T-cell (primary cell): ENCODE measurements at places on chromosomes 2 and 18.

DNA sequence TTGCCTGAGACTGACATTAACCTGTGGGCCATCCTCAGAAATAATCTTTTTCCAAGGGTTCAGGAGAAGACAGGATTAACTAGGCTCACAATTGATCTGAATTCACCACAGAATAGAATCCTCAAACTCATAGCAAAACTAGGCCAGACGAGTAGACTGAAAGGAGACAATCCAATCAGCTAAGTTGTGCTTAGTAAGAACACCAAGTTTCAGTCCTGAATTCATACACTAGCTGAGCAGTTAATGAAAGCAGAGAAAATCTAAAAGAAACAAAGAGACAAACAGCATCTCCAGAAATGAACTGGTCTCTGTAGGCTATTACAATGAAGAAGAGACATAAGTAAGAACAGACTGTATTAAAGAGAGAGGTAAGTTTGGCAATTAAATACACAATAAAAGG, 89.5 kb downstream of the GORASP2 start:
- no peak for DNase-seq

- no peak for DNase-seq
These were observed 56.9 kb upstream of the ID2 start for GRCh38 chr2:8624855-8625398.

GRCh38 chr2:126749537-126749936, 93.6 kb downstream of the GYPC start:
- no peak for DNase-seq

DNA sequence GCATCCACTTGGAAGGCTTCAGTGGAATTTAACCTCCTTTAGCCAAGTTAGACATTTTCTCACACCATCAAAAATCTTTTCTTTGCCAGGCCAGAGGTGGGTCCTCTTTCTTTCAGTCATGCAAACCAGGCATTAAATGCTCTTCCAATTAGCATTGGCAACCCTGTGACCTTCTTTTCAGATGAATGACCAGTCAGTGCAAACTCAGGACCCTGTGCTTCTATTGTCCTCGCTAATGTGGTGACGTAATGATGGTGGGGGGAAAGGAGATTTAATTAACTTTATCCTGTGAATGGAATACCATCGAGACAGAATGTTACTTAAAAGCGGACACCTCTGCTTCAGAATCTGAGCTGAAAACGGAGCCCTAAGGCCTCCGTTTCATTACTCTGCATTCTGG, 23.2 kb upstream of the STPG4 start:
- DNase-seq = no peak

DNA sequence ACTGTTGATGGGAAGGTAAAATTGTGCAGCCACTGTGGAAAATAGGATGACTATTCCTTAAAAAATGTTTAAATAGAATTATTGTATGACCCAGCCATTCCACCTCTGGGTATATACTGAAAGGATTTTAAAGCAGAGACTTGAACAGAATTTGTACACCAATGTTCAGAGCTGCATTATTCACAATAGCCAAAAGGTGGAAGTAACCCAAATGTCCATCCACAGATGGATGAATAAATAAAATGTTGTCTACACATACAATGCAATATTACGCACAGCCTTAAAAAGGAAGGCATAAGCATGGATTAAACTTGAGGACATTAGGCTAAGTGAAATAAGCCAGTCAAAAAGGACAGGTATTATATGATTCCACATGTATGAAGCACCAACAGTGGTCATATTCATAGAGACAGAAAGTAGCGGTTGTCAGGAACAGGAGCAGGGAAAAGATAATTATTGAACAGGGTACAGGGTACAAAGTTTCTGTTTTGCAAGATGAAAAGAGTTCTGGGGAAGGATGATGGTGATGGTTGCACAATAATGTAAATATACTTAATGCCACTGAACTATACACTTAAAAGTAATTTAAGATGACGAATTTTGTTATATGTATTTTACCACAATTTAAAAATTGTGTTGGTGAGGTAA, 39.4 kb downstream of the EVA1A start:
- DNase-seq = no peak

GRCh38 chr2:184589261-184589660, 9.1 kb upstream of the ZNF804A start:
- DNase-seq = no peak

DNA sequence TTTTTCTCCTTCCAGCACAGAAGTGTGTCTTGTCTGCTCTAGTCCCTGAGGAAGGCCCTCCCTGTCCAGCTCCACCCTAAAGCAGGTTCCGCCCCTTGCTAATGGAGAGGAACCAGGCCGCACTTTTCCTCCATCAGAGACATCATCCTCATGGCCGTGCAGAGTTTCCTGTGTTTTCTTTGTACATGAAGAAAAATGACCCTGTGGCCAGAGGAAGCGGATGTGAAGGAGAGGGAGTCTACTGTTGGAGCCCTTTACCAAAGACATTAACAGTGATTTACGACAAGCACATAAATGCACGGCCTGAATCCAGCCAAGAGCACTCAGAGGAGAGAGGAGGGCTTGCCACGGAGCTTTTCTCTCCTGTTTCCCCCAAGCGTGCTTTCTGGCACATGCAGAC, 109.5 kb downstream of the RNF144A start:
- no peak for DNase-seq
